ENCODE measurements at places on chromosomes 3 and 15. TPM values are rescaled to one million over a fixed set of nuclear protein-coding genes. Genes with fewer than 3 reads are reported as not detected.

Gene VPS33B
- 13.7 TPM for total RNA-seq

Gene BFSP2
- not detected for total RNA-seq

Gene LAMB2
- 100.0 TPM for total RNA-seq

Gene GHSR
- total RNA-seq, result not detected

Gene CSTA
- total RNA-seq, result 0.95 TPM

Measured in A549 treated with CpdA at 1 μM for 4 hours (cell line).